Fibroblast of skin of left biceps (primary cell): ENCODE measurements at places on chromosomes 3 and 15.

GRCh38 chr15:95644100-95644875, 686.2 kb upstream of the NR2F2 start:
- peak; percentile 14 for DNase-seq

DNA sequence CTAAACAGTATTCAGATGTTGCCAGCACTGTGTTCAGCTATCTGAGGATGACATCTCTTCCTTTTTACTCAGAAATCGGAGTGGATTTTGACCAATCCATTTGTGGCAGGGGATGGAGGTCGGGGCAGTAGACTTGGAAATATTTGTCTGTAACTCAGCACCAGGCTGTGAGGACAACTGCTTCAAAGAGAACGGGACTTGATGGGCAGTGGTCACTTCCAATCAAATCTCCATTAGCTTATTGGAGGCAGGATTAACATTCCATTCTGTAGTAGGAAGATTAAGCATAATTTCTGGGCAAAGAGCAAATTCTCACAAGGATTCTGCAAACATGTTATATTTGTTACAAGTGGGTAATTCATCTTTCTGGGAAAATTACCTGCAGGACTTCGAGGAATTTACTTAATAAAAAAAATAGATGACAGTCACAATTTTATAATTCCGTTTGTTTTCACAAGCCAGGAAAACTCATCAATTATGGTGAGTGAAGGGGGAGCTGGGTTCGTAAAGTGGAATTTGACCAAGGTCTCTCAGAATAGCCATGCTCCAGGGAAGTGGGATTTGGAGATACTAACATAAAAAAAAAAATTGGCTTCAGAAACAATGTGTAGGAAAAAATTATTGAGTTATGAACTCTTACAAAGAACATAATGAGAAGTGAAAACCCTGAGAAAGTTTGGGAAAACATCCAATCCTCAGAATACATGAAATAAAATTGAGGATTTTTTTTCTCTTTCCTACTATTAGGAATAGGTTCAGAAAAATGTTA, 18.1 kb downstream of the CRABP1 start:
- no peak for DNase-seq

DNA sequence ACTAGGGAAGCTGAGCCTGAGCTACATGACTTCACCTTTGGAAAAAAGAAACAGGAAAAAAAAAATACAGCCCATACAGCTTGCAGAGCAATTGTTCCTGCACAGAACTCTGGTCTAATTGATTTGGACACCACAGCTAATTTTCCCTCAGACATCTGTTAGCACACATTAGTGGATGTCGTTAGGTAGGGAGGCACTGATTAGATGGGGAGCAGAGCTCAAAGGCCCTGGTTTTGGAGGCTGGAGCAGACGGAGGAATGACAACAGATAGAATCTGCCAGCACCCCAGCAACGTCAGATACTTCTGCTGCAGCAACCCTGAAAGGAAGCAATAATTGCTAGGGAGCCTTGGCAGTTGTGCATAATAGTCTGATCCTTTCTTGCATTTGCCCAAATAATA, 398.9 kb downstream of the LSAMP start:
- DNase-seq: no peak

DNA sequence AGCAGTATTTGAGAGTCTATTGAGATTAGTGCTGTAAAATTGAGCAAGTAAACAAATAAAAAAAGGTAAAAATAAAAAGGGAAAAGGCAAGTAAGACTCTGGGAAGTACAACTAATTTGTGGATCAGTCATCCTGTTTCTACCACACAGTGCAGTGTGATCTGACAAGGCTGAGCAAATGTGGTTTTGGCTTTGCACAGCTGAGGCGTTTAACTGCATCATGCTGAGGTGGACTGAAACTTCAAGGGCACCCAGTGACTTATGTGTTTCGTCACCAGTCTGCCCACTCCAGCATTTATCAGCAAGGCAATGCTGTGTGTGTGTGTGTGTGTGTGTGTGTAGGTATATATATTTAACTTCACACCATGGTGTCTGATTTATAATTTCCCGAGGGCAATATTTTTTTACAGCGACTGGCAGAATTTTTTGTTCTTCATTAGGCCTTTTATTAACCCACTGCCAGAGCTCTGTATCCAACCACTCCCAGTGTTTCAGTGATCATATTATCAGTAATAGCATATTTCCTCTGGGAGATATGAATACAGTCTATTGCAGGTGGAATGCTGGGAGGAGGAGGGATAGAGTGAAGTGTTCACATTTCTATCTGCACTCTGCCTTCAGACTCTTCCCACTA, 131.5 kb upstream of the SATB1 start:
- no peak for DNase-seq

DNA sequence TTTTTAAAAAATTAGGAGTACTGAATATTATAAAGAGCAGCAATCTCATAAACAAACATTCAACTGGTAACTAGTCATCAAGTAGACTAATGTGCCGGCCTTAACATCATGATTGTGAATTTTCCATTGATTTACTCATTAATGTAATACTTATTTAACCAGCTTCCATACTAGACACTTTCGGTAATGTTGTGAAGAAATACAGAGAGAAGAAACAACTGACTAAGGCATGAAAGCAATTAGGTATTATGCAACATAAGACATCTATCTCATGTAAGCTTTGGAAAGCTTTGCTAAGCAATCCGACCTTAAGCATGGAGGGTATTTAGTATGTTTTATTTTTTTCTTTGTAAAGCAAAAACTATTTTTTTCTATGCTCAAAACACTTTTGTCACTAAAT, 108.0 kb downstream of the IL1RAP start:
- DNase-seq: no peak

DNA sequence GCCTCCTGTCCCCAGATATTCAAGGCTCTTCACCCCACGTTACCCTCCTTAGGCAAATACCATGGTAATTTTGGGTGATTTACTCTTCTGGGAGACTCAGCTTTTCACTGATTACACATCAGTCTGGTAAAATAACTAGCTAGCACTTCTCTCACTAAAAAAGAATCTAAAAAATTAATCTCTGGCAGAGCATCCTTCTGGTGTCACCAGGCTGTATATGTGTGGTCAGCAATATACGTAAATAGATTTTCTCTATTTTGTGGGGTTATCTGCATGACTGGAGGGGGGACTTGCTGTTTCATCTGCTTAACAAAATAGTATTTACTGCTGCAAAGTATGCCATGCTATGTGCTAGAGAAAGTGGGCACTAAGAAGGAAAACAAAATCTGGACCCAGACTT, 45.1 kb downstream of the LRRC28 start:
- no peak for DNase-seq

DNA sequence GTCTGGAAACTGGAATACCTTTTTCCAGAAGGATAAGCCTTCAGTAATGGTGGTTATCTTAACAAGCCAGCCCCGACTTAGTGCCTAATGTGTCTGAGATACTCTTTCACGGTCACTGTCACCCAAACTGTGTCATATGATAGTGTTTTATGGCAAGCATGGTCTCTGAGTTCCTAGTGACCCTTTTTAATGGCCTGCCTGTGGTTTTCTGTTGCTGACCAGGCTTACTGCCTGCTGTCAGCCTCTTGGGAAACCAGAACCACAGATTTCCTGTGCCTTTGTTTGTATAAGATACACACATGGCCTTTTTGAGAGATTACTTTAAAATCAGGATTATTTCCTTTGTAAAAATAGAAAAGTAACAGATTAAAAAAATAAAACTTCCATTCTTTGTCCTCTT, 22.4 kb downstream of the HPS3 start:
- DNase-seq: no peak

- DNase-seq: no peak
These were observed 58.2 kb downstream of the PCSK6 start for GRCh38 chr15:101431301-101431700.

GRCh38 chr15:63050731-63051155, 8.2 kb downstream of the TPM1 start:
- no peak for DNase-seq

GRCh38 chr3:108136561-108137459, 46.0 kb upstream of the CD47 start:
- DNase-seq: no peak

DNA sequence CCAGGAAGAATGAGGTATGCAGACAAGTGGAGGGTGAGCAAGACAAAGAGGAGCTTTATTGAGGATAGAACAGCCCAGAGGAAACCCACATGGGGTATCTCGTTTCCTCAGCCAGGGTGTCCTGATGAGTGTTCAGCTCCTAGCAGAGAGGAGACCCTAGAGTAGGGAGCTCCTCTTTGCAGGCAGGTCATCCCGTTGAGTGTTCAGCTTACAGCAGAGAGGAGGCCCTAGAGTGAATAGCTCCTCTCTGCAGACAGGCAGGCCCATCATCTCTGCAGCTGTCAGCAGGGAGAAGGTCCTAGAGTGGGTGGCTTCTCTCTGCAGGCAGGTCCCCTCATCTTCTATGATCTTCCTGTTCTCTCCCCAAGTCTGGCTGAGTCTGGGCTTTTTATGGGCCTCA, 90.6 kb upstream of the TNFSF10 start:
- no peak for DNase-seq

DNA sequence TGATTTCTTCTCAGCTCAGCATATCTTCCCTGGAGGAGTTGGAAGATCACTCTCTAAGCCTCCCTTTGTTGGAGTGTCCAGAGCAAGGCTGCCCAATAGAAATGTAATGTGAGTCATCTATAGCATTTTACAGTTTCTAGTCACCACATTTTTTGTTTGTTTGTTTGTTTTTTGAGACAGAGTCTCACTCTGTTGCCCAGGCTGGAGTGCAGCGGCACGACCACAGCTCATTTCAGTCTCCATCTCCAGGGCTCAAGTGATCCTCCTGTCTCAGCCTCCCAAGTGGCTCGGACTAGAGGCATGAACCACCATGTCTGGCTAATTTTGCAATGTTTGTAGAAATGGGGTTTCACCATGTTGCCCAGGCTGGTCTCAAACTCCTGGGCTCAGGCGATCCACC, 21.3 kb downstream of the KLHL6 start:
- DNase-seq: no peak

DNA sequence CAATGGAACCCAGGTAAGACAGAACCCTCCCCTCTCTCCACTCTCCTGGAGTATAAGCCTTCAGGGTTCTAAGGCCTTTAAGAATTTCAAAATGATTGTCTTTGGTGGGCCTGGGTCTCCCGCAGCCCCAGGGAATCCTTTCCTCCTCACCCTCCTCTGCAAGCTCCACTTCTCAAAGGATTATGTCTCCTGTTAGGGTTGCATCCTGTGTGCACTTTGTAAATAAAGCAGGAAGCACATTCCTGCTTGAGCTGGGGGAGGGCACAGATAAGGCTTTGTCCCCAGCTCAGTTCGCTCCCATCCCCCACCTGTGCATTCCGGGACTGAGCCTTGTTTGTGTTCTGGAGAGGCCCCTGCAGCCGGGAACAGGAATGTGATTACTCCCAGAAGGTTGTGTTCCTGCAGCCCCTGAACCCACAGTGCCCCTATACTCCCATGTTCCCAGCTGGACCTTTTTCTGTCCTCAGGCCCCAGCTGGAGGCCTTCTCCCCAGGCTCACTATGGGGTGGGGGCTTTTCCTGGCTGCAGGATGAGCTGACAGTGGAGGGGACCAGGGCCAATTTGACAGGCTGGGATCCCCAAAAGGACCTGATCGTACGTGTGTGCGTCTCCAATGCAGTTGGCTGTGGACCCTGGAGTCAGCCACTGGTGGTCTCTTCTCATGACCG, 9.5 kb downstream of the TYRO3 start:
- DNase-seq: no peak

GRCh38 chr15:99167201-99167600, 62.3 kb downstream of the SYNM start:
- DNase-seq: no peak

- DNase-seq: no peak
These were observed 233.4 kb downstream of the ITPR1 start for GRCh38 chr3:4726549-4726948.
